Karpas-422 (cell line): ENCODE measurements at places on chromosomes 3 and 15. TPM values are rescaled to one million over a fixed set of nuclear protein-coding genes. Genes with fewer than 3 reads are reported as not detected.

The SERPINI2 gene
- total RNA-seq = not detected in 2 replicates

The FOXL2 gene
- total RNA-seq = not detected in 2 replicates

The ACTC1 gene
- total RNA-seq = not detected in 2 replicates

The HDGFL3 gene
- total RNA-seq = not detected in 2 replicates

GRCh38 chr15:64865998-64866520, 24.3 kb downstream of the PLEKHO2 start:
- no peak for DNase-seq
